Heart left ventricle (tissue), 16 donors: ENCODE measurements at places on chromosomes 5 and 9. TPM values are rescaled to one million over a fixed set of nuclear protein-coding genes. Genes with fewer than 3 reads are reported as not detected.

DNA sequence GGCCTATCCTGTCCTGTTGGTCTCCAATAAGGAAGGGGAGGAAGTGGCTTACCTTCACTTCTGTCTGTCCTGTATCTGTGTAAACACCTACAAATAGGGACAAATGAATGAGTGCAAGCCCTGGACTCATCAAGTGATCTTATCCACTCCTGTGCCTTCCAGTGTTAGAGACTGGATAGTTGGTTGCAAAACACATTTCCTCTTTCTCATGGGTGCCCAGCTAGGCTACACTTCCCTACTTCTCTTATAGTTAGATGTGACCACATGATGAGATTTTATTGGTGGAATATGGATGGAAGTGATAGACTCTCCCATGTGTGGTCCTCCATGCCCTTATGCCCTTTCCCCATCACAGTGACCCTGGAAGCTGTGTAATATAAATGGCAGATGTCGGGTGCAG lies 16.9 kb upstream of the PFDN1 start:
- H3K36me3 ChIP-seq, result no peaks in the 10 kb centered on the region
- H3K27ac ChIP-seq, result no peak overlapping the region
- no peak overlapping the region for H3K4me3 ChIP-seq
- H3K27me3 ChIP-seq, result no peaks in the 10 kb centered on the region

DNA sequence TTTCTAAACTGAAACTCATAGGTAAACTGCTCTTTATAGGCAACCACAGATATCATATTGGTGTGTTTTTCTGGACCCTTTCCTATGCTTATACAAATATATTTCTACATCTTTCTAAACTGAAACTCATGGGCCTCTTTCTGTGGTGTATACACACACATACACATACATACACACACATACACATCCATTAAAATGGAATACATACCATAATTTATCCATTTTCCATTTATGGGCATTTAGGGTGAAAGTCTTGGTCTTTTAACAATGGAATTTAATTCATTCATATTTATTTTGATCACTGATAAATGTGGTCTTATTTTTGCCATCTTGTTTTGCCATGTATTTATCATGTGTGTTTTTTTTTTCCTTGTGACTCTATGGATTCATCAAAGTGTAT lies 44.1 kb downstream of the SLC22A5 start:
- H3K27ac ChIP-seq, result peak overlapping the region; percentile 99
- H3K36me3 ChIP-seq, result no peaks in the 10 kb centered on the region
- DNase-seq, result no peak
- no peaks in the 10 kb centered on the region for H3K27me3 ChIP-seq
- H3K4me3 ChIP-seq, result no peak overlapping the region
- peaks cover 88% of the 10 kb centered on the region for H3K4me1 ChIP-seq

DNA sequence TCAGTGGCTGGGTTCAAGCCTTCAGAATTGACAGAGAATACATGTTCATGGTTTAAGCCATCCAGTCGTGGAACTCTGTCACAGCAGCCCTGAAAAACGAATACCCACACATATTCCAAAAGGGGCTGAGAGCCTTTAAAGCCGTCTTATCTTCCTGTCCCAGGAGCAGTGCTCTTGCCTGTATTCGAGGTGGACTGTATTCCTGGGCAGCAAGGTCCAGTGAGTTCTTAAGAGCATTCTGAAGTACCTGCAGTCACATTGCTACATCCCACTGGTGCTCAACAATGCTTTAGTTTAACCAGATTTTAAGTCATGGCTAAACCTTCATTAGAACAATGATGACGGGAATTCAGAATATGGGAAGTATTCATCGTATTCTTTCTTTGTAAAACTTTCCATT lies 380.7 kb upstream of the KLF4 start:
- no peak overlapping the region for H3K4me3 ChIP-seq
- DNase-seq, result no peak
- H3K4me1 ChIP-seq, result no peaks in the 10 kb centered on the region
- no peak overlapping the region for H3K27ac ChIP-seq
- H3K36me3 ChIP-seq, result no peaks in the 10 kb centered on the region

DNA sequence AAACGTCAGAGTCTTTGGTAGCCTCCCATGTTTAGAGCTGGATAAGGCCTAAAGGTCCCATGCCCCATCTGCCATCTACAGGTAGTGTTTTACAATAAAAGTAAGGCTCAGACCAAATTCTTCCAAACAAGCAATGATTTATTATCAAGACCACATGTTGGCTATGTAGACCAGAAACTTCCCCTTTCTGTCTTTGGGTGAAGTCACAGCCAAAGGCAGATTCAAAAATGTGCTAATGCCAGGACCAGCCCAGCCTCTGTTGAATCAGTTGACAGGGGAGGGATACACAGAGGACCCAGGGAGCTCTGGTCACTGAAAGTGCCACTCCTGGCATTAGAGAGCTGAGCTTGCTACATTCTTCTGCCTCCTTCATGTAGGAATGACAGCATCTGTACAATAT lies 360.8 kb downstream of the NTRK2 start:
- no peaks in the 10 kb centered on the region for H3K4me1 ChIP-seq
- no peak overlapping the region for H3K27ac ChIP-seq
- H3K27me3 ChIP-seq, result no peaks in the 10 kb centered on the region
- no peak overlapping the region for H3K4me3 ChIP-seq
- no peak for DNase-seq
- no peaks in the 10 kb centered on the region for H3K36me3 ChIP-seq

- no peak overlapping the region for H3K27ac ChIP-seq
- H3K36me3 ChIP-seq, result no peaks in the 10 kb centered on the region
- no peak for DNase-seq
- no peak overlapping the region for H3K4me3 ChIP-seq
Measured at GRCh38 chr9:72431036-72431435, 66.0 kb upstream of the ZFAND5 start.

GRCh38 chr5:133323494-133324457 lies 272.0 kb downstream of the HSPA4 start:
- DNase-seq, result no peak
- H3K27ac ChIP-seq, result no peak overlapping the region
- H3K36me3 ChIP-seq, result no peaks in the 10 kb centered on the region
- no peak overlapping the region for H3K4me3 ChIP-seq

- no peaks in the 10 kb centered on the region for H3K36me3 ChIP-seq
- H3K4me1 ChIP-seq, result peaks cover 71% of the 10 kb centered on the region
- peak; percentile 80 for DNase-seq
Measured at GRCh38 chr5:172749881-172750633, 20.9 kb downstream of the DUSP1 start.

GRCh38 chr9:16615451-16615850 lies 255.0 kb downstream of the BNC2 start:
- no peaks in the 10 kb centered on the region for H3K4me1 ChIP-seq
- no peak overlapping the region for H3K4me3 ChIP-seq
- H3K27me3 ChIP-seq, result no peaks in the 10 kb centered on the region
- no peak for DNase-seq
- no peaks in the 10 kb centered on the region for H3K36me3 ChIP-seq
- no peak overlapping the region for H3K27ac ChIP-seq

GRCh38 chr9:16266648-16267276 lies 603.7 kb downstream of the BNC2 start:
- H3K27me3 ChIP-seq, result no peaks in the 10 kb centered on the region
- no peaks in the 10 kb centered on the region for H3K36me3 ChIP-seq
- no peak overlapping the region for H3K27ac ChIP-seq
- no peaks in the 10 kb centered on the region for H3K4me1 ChIP-seq

DNA sequence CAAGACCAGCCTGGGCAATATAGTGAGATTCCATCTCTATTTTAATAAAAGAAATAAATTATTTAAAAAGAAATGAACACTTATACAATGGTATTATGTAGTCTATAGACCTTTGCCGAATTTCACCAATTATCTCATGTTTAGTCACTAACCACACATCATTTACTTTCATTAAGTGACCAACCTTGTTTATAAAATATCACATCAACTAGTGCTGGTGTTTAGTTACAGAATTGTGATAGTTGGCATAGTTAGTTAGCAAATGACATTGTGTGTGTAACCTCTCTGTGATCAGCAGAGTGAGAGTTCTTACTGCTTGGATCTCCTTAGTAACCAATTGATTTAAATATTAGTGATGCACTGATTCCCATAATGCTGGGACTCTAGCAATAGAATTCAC lies 71.8 kb downstream of the PRR16 start:
- H3K27ac ChIP-seq, result no peak overlapping the region
- no peaks in the 10 kb centered on the region for H3K27me3 ChIP-seq
- no peak for DNase-seq
- no peak overlapping the region for H3K4me3 ChIP-seq
- peaks cover 30% of the 10 kb centered on the region for H3K4me1 ChIP-seq

- no peak for DNase-seq
- H3K36me3 ChIP-seq, result no peaks in the 10 kb centered on the region
- no peaks in the 10 kb centered on the region for H3K4me1 ChIP-seq
- no peak overlapping the region for H3K27ac ChIP-seq
Measured at GRCh38 chr9:118192807-118193206, 488.6 kb downstream of the TLR4 start.

Gene MLANA
- not detected for total RNA-seq

Gene LCN12
- 6.4 TPM for total RNA-seq

Gene GCNT4
- total RNA-seq, result 0.60 TPM

Gene BASP1
- total RNA-seq, result 2.8 TPM

Gene SMIM27
- 15.8 TPM for total RNA-seq

Gene SLC26A2
- total RNA-seq, result 3.5 TPM
